ENCODE measurements at places on chromosomes 5 and 9.

DNA sequence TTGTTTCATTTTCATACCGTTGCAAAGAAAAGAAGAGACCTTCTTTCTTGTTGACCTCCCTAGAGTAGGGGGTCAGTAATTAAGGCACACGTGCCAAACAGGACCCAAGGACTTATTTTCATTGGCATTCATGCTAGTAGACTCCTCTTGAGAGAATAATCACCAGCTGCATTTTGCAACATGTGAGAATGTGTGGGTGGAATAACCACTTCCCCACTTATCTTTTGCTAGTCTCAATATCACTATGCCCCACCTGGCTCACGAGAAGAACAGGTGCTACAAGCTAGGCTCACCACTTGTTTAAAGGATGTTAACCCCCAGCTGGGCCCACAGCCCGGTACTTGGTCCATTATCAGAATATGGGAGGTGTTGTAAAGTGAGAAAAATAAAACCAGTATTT lies 460.7 kb upstream of the MEF2C start:
- no peak for DNase-seq

GRCh38 chr9:34988218-34989002 lies 1.1 kb upstream of the DNAJB5 start:
- no peak for DNase-seq

- no peak for DNase-seq
These were observed 28.4 kb downstream of the NR2F1 start for GRCh38 chr5:93611273-93611975.

DNA sequence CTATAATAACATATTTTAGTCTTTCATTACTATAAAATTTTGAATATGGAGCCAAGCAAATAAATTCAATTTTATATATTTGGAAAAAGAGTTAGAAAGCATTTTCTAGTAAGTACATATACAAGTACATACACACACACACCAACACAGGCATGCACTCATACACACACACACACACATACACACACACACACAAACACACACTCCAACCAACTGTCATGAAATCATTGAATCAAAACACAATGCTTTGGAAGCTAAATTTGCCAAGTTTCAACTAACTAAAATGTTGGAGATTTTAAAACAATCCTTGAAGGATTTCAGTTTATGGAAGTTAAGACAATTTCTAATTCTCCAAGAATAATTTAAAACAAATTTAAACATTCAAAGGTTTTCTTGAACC lies 283.2 kb downstream of the TAF11L14 start:
- DNase-seq = no peak

All from fibroblast of pulmonary artery (primary cell).